ENCODE measurements at places on chromosomes 1 and 21.

DNA sequence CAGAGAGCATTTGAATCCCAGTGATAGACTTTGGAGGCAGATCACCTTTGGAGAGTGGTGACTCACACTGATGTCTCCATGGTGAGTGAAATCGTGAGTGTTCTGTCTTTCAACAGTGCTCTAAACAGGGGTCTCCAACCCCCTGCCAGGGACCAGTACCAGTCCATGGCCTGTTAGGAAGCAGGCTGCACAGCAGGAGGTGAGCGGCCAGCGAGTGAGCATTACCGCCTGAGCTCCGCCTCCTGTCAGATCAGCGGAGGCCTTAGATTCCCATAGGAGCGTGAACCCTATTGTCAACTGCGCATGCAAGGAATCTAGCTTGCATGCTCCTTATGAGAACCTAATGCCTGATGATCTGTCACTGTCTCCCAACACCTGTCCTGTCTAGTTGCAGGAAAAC, 61.8 kb upstream of the B3GALNT2 start:
- no peak overlapping the region for H3K27ac ChIP-seq
- peaks cover 20% of the 10 kb centered on the region for H3K4me1 ChIP-seq
- no peaks in the 10 kb centered on the region for H3K36me3 ChIP-seq
- H3K27me3 ChIP-seq = no peaks in the 10 kb centered on the region

- no peaks in the 10 kb centered on the region for H3K4me1 ChIP-seq
- no peak overlapping the region for H3K27ac ChIP-seq
- no peaks in the 10 kb centered on the region for H3K27me3 ChIP-seq
- no peak overlapping the region for H3K4me3 ChIP-seq
These were observed 41.5 kb downstream of the C4BPA start for GRCh38 chr1:207145401-207146058.

DNA sequence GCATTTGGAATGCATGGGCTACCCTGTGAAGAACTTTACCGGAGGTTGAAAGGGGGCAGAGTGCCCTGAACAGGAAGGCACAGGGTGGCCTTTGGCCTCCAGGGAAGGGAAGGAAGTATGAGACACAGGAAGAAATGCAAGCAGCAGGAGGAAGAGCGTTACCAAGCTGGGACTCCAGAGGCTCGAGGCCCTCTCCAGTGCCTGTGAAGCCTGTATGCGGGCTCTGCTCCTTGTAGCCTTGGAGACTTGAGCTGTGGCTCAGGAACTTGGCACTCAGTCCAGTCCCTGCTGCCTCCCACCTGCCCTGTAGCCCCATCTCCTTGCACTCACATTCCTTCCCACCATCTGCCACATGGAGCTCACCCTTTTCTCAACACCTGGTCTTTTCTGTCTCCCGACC, 33.5 kb upstream of the RNF19B start:
- peaks cover 11% of the 10 kb centered on the region for H3K4me1 ChIP-seq
- DNase-seq = no peak
- no peak overlapping the region for H3K4me3 ChIP-seq

GRCh38 chr1:30834253-30834652, 74.3 kb downstream of the SDC3 start:
- no peak overlapping the region for H3K27ac ChIP-seq
- no peaks in the 10 kb centered on the region for H3K4me1 ChIP-seq
- no peak overlapping the region for H3K4me3 ChIP-seq
- no peak for DNase-seq

All from common myeloid progenitor, CD34-positive (primary cell).